ENCODE measurements at places on chromosomes 7 and 10.

DNA sequence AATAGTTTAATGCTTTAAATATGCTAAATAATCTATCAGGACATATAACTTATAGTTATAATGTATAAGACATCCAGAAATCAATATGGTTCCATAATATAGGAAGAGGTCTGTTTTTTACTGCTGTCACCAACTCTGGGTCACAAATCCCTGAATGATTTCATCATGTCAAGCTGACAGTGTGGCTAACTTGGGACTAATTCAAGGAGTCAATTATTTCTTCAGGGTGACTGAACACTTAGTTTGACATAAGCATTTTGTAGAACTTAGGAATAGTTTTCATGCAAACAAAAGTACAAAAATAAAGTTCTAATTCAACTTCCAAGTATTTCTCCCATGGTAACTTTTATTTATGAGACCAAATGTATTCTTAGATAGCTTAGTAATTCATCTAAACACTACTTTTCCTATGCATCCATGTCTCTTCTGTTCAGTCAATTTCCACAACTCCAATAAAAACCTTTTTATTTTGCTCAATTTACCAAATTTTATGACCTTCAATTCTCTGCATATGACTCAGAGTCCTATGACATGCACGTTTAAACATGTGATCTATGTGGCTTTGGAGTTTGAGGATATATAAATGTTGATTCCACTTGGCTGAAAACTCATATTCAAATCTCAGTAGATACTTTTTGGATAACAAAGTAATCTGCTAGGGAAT is 40.3 kb upstream of the GNAT3 start:
- no peak for DNase-seq

DNA sequence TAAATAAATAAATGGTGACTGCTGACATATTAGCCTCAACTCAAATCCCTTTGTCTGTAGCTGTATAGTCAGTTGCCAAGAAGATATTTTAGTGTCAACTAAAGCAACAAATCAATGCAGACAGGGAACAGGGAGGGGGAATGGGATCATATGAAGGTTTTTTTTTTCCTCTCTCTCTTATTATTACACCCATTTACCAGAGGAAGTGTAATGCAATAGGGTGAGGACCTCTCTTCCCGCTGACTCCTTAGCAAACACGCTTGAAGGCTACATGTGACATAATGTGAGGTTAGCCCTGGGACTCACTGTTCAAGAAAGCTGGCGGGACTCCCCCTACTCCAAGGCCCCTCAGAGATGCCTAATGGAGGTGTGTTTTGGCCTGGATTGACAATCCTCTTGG is 88.2 kb downstream of the CHRM2 start:
- DNase-seq: no peak

- no peak for DNase-seq
Observed at GRCh38 chr7:152872745-152873118, 113.2 kb downstream of the ACTR3B start.

DNA sequence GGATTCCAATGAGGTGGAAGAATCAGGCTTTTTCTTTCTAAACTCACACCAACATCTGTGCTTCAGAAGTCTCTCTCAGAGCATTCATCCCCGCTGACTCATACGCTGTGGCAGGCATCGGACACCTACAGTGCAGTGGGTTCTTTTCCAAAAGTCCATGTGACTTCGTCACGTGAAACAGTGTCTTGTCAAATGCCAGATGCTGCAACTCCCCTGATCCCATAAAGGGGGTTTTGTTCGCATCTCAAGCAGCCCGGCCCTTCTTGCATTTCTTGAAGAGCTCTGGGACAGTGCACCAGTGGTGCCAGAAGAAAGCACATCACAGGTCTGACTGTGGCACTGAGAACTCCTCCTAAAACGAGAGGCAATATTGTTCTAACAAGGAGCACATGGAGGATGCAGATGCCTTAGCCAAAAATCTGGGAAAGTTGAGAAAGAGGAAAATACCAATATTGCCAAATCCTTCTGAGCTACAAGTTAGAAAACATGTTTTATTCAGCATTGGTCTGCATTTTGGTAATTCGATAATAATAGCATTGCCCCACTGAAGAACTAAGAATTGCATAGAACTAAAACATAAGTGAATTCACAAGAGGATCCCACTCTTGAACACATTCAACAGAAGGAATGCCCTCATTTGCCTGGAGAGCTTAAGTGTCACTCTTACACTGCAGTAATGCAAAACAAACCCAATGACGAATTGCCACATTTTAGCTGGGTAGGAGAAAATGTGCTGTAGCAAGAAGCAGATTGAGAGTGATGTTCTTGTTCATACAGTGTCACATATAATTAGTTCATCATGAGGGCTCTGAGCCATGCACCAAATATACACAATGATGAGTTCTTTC is 204.4 kb downstream of the CXCL12 start:
- DNase-seq: no peak

DNA sequence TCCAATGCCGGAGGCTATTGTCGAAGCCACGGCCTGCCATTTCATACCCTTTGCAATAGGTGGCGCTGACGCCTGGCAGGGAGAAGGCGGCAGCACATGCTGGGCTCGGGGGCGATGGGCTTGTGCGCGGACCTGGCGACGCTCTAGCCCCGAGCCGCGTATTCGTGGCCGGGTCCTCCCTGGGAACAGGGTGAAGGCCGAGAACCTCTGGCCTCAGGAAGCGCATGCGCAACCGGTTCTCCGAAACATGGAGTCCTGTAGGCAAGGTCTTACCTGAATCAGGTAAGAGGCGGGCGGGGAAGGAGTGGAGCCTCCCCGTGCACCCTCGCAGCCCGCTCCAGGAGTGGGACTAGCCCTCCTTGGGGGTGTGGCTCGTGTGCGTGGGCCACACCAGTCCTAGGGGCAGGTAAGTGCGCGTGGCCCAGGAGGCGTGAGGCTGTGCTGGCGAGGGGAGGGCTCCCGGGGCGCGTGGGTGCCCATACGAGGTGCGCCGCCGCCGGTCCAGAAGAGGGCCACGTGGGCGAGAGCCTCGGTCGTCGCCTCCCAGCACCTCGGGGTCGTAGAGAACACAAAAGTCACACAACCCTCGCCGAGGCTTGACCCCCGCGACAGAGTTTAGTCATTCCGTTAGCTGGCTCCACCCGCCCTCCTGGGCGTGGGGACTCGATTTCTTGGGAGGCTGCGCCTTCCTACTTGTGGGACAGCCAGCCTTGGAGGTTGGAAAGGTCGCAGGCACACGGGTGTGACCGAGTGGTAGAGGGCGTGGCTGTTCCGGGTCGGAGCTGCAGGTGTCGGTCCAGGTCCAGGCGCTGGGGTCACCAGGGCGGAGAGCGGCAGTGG is 5.6 kb upstream of the MEST start:
- peak; percentile 61 for DNase-seq

DNA sequence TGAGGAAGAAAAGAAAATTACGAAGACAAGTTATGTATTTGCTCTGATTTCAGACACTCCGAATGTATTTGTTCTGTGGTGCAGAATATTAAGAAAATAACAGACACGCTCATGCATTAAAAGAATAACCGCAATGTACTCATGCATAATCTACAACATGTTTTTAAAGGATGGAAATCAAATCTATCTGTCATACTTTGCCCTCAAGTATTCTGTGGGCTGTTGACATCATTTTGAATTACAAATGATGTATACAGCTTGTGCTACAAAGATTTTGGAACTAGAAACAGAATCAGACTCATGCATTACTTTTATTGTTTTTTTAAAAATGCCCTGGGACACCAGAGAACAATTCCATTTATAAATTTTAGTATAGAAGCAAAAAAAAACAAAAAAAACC is 69.9 kb downstream of the APBB1IP start:
- no peak for DNase-seq
